ENCODE measurements at places on chromosomes 12 and 14. TPM values are rescaled to one million over a fixed set of nuclear protein-coding genes. Genes with fewer than 3 reads are reported as not detected.

FGD6 gene
- total RNA-seq = 13.8 TPM

AMDHD1 gene
- under 0.01 TPM for total RNA-seq

KCNK13 gene
- total RNA-seq = 0.58 TPM

DTX1 gene
- total RNA-seq = under 0.01 TPM

ABCD4 gene
- 27.6 TPM for total RNA-seq

CLEC7A gene
- not detected for total RNA-seq

DBX2 gene
- total RNA-seq = not detected

PROX2 gene
- total RNA-seq = not detected

TMEM179 gene
- 0.28 TPM for total RNA-seq

RHOJ gene
- 2.8 TPM for total RNA-seq

UBC gene
- 3,017 TPM for total RNA-seq

TESPA1 gene
- total RNA-seq = not detected

MDM2 gene
- 260 TPM for total RNA-seq

SIX6 gene
- total RNA-seq = not detected

EFS gene
- total RNA-seq = 4.6 TPM

PTPRB gene
- total RNA-seq = 25.7 TPM

DEPDC4 gene
- total RNA-seq = 1.7 TPM

All from regular cardiac myocyte (primary cell).